ENCODE measurements at places on chromosomes 7 and 10.
A peak's percentile ranks its signal among the peaks of the same experiment; 100 is the strongest.

DNA sequence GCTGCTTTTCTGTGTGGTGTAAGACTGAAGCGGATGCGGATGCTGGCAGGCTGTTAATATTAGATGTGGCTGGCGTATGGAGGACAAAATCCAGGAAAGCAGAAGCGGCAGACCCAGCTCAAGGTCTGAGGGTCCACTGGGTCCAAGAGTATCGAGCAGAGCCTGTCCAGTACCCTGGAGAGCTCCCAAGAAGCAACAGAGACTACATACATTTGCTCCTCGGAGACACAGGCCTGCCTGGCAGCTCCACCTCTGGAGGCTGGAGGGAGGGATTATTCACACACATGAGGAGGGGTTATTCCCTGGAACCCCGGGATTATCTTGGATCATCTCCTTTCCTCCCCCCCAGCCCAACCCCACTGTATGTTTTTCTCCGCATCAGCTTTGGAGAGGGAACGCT lies 31.3 kb upstream of the LOXL4 start:
- H3K27me3 ChIP-seq, result no peaks in the 10 kb centered on the region
- no peak overlapping the region for H3K27ac ChIP-seq
- H3K4me1 ChIP-seq, result no peaks in the 10 kb centered on the region
- H3K4me3 ChIP-seq, result no peak overlapping the region

- peaks cover 5% of the 10 kb centered on the region for H3K4me1 ChIP-seq
- H3K36me3 ChIP-seq, result no peaks in the 10 kb centered on the region
- no peak for DNase-seq
Observed at GRCh38 chr10:79925614-79926013, 23.3 kb downstream of the SFTPD start.

DNA sequence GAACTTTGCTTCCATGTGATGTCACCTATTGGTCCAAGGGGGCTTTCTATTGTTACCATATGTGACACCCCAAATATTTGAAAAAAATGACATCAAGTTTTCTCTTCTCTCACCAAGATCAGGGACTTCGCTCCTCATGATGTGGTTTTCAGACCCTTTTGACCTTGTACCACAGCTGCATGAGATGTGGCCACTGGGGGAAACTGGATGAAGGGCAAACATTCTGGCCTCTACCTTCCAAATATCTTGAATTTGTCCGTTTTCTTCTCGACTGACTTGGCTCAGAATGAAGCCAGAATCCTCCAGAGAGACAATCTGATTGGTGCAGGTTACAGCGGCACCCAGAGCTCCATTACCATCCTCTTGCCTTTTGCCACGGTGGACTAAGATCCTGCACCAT lies 122.7 kb downstream of the PRKCQ start:
- peaks cover 24% of the 10 kb centered on the region for H3K36me3 ChIP-seq
- no peak overlapping the region for H3K4me3 ChIP-seq
- H3K27me3 ChIP-seq, result no peaks in the 10 kb centered on the region
- H3K27ac ChIP-seq, result no peak overlapping the region
- no peaks in the 10 kb centered on the region for H3K4me1 ChIP-seq
- no peak for DNase-seq

DNA sequence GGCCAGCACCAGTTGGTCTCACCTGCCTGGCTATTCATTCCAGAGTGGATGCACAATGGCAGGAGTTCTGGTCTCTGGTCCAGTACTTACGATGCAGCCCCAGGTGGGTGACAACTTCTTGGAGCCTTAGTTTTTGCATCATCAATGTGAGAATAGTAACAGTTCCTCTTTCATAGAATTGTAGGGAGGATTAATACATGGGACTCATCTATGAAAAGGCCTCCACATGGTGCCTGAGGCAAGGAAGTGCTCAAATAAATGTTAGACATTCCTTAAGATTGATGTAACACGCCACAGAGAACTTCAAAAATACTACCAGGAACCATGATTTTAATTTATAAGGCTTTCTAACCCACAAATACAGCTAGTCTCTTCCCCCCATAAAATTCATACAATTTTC lies 120.1 kb upstream of the CHST15 start:
- no peaks in the 10 kb centered on the region for H3K4me1 ChIP-seq
- no peak overlapping the region for H3K27ac ChIP-seq
- DNase-seq, result no peak
- H3K27me3 ChIP-seq, result no peaks in the 10 kb centered on the region
- H3K36me3 ChIP-seq, result no peaks in the 10 kb centered on the region
- H3K4me3 ChIP-seq, result no peak overlapping the region

DNA sequence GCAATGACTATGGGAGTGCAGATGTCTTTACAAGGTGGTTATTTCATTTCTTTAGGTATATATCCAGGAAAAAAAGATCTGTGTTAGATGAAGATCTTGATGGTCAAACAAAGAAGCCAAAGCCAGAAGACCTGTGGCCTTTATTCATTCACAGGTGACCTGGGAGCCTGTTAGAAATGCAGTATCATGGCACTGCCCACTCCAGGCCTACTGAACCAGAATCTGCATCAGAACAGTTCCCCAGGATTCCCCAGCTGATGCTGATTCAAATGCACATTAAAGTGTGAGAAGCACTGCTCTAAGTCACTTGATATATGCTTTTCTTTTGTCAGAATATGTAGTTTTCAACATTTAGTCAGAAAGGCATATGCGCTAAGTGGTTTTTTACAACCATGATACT lies 251.1 kb downstream of the IPMK start:
- no peaks in the 10 kb centered on the region for H3K36me3 ChIP-seq
- no peak for DNase-seq
- H3K4me3 ChIP-seq, result no peak overlapping the region
- H3K27ac ChIP-seq, result no peak overlapping the region

DNA sequence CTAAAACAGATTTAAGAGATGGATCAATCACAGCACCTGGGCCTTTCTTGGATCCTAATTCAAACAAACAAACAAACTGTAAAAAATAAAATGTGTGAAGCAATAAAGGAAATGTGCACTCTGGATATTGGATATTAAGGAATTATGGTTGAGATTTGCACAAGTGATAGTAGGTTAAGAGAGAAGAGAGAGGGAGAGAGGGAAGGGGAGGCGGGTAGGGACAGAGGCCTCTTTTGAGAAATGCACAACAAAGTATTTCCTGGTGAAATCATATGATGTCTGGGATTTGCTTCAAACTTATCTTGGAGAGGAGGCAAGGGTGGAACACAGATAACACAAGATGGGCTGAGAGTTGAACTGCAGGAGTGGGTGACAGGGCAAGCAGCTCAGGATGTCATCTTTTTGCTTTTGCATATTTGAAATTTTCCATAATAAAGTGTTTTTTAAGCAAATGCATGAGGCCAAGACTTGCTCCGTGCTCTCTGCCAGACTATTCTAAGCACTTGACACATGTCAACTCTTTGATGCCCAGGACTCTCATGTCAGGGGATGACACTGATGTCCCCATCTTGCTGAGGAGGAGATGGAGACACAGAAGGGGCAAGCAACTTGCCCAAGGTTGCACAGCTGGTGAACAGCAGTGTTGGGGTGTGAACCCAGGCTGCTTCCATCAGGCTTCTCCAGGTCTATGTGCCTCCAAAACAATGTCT lies 9.1 kb upstream of the AEBP1 start:
- no peak for DNase-seq
- peaks cover 3% of the 10 kb centered on the region for H3K4me1 ChIP-seq
- H3K27me3 ChIP-seq, result no peaks in the 10 kb centered on the region
- peak overlapping the region; percentile 56 for H3K27ac ChIP-seq

- H3K4me1 ChIP-seq, result peaks cover 29% of the 10 kb centered on the region
- H3K27me3 ChIP-seq, result no peaks in the 10 kb centered on the region
- H3K27ac ChIP-seq, result no peak overlapping the region
- H3K36me3 ChIP-seq, result no peaks in the 10 kb centered on the region
- no peak for DNase-seq
Observed at GRCh38 chr10:71731791-71732190, 12.2 kb upstream of the C10orf105 start.

- DNase-seq, result no peak
- no peak overlapping the region for H3K27ac ChIP-seq
- H3K27me3 ChIP-seq, result no peaks in the 10 kb centered on the region
- no peaks in the 10 kb centered on the region for H3K4me1 ChIP-seq
Observed at GRCh38 chr10:64505501-64505900, 984.3 kb downstream of the REEP3 start.
